ENCODE measurements at places on chromosomes 13 and 19.

GRCh38 chr19:13796301-13797057 is 1.2 kb downstream of the ZSWIM4 start:
- DNase-seq, result no peak

DNA sequence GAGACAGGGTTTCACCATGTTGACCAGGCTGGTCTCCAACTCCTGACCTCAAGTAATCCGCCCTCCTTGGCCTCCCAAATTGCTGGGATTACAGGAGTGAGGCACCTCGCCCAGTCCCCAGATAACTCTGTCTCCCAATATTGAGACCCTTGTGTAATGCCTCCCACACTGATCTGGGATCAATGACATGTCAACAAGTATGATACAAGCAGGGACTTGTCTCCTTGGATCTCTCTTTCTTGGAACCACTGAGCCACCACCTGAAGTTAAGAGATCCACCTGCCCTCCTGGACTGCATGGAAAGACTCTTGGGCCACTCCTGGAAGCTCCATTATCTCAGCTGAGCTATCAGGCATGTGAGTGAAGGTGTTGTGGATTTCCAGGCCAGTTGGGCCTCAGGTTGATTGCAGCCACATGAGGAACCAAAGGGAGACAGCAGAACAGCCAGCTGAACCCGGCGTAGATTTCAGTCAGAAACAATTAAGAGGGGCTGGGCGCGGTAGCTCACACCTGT is 15.1 kb downstream of the NFKBID start:
- DNase-seq, result no peak

DNA sequence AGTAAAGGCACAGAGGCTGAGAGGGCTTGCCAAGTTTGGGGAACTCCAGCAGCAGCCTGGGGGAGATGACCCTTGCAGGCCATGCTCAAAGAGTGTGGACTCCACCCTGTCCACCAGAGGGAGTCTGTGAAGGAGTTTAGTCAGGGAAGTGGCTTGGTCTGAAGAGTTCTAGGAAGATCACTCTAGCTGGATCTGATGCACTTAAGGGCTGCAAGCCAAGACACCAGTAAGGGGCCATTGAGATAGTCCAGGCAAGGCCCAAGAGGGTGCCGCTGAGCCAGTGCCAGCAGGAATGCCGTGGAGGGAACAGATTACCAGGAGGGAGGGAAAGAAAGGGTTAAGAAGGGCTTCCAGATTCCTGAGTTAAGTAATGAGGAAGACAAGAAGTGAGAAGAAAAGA is 68.7 kb downstream of the ZAR1L start:
- no peak for DNase-seq

DNA sequence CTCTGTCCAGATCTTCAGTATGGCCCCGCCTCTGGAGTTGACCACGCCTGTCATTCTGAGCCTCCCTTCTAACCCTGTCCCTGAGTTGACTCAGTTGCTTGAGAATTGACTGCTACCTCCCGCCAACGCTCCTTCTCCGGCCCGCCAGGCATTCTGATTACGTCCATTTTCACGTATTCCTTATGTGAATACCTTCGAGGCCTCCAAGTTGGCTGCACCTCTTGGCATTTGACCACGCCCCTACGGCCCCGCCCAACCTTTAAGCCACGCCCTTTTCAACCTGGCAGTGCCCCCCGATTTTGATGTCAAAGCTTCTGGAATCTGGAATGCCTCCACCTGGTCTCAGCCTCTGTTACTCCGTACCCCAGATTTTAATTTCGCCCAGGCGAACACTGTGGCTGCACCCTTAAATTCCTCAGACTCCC is 1.7 kb upstream of the EML2 start:
- DNase-seq, result no peak

- DNase-seq, result no peak
These were observed 150.2 kb downstream of the DCT start for GRCh38 chr13:94329277-94329676.

DNA sequence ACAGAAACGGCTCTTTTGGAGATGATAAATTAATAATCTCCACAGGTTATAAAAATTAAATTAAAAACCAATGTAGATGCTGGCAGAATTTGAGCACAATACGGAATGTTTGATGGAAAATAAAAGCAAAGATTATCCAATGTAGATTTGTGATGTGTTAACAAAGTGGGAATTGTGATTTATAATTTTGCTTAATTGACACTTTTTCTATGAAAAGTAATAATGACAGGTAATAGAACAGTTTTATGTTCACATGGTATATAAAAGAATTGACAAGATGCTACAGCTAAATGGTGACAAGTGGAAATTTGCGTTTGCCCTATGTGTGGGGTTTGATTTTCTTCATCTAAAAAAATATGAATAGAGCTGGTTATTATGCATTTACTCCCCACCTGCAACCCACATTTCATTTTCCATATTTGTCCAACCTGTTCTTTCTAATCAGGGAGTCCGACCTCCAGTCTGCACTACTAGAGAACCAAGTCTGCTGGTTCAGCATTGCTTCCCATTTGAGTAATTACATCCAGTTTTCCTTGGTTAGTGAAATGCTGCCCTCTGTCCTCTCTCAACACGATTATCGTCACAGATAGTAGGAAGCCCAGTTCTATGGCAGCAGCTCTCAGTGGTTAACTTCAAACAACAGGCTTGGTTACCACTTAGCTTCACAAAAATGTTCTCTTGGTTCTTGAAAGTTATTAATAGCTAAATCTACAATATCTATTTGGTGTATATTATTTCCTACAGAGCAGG is 61.4 kb upstream of the SLITRK1 start:
- no peak for DNase-seq

GRCh38 chr13:35856084-35856483 is 275.1 kb downstream of the DCLK1 start:
- DNase-seq, result no peak

GRCh38 chr13:20161275-20161950 is 561 bp upstream of the GJA3 start:
- peak; percentile 23 for DNase-seq

GRCh38 chr19:32828643-32829344 is 40.8 kb downstream of the SLC7A9 start:
- DNase-seq, result no peak

DNA sequence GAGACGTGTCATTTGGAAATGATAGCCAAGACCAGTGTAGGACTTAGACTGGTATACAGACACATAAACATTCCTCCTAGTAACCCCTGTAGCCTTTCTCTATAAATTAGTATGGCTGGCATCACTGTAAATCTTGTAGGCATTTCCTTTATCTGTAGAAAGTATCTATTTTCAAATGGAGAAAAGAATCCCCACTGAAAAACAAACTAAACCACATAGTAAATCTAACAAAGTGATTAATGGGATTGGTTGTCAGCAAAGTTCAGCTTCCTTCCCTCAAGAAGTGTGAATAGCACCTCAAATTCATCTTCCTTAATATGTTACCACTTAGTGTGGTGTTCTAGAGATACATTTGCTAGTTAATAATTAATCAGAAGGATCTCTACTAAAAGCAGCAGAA is 119.4 kb upstream of the NBEA start:
- no peak for DNase-seq

GRCh38 chr19:41883463-41883820 is 458 bp downstream of the ARHGEF1 start:
- no peak for DNase-seq

DNA sequence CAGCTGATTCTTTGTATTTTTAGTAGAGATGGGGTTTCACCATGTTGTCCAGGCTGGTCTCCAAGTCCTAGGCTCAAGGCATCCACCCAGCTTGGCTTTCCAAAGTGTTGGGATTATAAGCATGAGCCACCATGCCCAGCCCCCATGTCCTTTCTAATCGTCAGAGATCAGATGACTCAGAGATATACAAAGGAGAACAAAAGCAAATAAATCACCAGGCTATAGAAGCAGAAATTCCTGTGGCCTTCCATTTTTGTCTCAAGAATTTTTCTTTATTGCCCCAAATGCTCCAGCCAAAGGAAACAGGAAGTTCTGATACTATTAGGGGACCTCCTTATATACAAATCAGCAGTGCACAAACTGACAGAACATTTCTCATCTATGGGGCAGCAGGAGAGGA is 207.8 kb downstream of the RFC3 start:
- no peak for DNase-seq

- DNase-seq, result no peak
These were observed 6.2 kb downstream of the SYT5 start for GRCh38 chr19:55173714-55174409.

DNA sequence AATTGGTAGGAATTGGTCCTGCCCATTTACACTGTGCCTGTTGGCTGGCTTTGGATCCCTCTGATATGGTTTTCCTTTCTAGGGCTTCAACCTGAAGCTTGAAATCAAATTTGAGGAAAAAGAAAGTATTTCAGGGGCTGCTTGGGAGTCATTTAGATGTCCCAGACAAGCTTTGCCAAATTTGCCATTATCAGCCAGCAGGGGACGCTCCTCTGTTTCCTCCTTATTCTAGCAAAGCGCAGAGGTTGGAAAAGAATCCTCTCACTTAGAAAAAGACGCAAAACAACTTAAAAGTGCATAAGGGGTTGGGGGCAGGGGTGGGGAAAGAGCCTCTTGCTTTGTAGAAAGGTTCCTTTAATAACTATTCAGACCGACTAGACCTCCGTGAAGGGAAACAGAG is 1211.1 kb upstream of the PCDH20 start:
- no peak for DNase-seq

GRCh38 chr13:79398915-79399314 is 7.1 kb downstream of the RBM26 start:
- no peak for DNase-seq

DNA sequence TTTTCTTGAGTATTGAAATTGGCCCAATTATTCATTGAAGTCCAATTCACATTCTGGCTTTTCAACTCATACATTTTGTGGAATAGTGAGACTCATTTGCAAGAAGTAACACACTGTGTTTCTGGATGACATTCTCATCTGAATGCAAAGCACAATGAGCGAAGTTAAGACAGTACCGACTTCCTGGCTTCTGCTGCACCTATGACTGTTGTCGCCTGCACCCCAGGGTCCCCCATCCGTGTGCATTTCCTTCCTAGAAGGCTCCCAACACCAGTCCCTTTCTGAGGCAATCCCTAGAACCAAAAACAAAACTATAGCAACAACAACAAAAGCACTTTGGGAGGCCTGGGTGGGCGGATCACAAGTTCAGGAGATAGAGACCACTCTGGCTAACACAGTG is 183.3 kb downstream of the SHISA2 start:
- no peak for DNase-seq

DNA sequence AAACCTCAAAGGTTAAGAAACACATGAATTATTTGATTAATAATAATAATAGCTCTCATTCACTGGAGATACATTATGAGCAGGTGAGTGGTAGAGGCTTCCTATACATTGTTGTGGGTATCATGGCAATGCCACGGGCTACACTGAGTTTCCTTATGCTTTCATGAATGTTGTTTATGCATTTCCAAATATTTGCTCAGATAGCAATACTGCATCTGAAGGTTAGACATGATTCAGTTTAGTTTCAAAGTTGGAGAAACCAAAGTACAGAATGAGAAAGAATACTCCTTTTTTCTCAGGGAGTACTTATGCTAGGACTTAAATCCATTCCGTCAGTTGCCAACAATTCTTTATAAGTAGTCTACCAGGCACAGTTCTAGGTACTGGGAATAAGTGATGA is 108.5 kb downstream of the FRY start:
- DNase-seq, result no peak

GRCh38 chr19:46898731-46899130 is 37.9 kb downstream of the ARHGAP35 start:
- no peak for DNase-seq

GRCh38 chr13:35496761-35497386 is 20.4 kb upstream of the MAB21L1 start:
- no peak for DNase-seq

- no peak for DNase-seq
These were observed 18.3 kb upstream of the ZNF846 start for GRCh38 chr19:9786819-9787218.

DNA sequence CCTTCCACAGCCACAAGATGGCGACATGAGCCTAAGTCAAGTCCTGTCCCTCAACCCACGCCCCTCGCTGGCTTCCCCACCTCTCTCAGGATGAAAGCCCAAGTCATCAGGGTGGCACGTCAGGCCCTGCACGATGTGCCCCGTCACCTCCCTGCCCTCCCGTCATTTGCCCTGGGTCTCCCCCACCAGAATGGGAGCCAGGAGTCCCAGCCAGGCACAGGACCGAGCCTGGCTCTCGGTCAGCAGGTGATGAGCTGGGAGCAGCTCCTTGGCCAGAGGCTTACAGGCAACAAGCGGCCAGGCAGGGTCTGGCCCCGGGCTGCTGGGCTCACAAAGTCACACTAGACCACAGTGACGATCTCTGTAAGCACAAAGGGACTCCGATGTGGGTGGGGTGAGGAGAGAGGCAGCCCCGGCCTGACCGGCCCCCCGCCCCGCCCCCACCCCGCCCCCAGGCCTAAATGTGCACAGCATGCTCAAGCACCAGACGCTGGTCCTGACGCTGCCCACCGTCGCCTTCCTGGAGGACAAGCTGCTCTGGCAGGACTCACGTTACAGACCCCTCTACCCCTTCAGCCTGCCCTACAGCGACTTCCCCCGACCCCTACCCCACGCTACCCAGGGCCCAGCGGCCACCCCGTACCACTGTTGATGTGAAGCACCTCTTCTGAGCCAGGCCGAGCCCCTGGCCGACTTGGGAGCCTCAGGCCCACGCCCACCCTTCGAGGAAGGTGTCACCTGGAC is 7.3 kb downstream of the MRPL4 start:
- peak; percentile 95 for DNase-seq

DNA sequence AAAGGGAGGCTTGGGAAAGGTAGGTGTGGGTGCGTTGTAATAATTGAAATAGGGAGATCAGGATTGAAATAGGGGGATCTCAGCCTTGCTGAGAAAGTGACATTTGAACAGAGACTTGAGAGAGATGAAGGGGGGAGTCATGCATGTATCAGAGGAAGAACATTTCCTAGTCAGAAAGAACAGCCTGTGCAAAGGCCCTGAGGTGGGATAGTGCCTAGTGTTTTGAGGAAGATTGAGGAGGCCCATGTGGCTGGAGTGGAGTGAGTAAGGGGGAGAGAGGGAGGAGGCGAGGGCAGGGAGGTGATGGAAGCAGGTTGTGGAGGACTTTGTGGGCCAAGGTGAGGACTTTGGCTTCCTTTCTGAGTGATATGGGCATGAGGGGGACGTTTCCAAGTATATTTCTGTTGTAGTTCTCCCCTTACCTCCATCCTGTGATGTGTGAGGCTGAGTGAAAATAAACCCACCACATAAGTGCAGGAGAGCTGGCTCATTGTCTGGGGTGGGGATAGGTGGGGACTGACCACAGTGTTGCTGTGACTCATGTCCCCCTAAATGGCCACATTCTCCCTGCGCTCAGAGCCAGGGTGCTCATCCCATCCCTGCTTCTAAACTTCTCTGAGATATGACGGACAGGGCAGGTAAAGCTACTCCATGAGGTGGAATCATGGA is 17.8 kb downstream of the ACTL9 start:
- no peak for DNase-seq

- no peak for DNase-seq
These were observed 5.7 kb upstream of the ZNF461 start for GRCh38 chr19:36672368-36672767.

- no peak for DNase-seq
These were observed 447.6 kb downstream of the SUCLA2 start for GRCh38 chr13:47553329-47553977.
